ENCODE measurements at places on chromosomes 7 and 10.

GRCh38 chr7:1975581-1975980 lies 257.2 kb downstream of the MAD1L1 start:
- no peak for DNase-seq

DNA sequence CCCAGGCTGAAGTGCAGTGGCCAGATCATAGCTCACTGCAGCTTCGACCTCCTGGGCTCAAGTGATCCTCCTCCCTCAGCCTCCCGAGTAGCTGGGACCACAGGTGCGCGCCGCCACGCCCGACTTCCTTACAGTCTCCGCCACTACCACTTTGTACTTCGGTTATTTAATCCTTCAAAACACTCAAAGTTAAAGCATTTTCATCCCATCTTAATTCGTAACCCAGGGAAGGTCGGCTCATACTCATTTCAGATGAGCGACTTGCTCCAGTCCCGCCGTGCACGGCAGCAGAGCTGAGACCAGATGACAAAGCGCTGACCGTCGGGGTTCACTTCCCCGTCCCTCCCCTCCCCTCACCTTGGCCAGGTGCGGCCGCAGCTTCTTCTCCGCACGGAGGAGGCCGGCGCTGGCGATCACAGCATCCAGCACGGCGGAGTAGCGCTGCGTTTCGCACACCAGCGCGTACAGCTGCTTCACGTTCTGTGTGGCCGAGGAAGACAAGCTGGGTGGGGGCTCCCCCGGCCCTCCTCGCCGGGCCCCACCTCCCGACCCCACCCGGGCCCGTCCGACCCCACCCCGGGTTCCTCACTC lies 457 bp downstream of the NSUN5 start:
- DNase-seq: peak; percentile 25

GRCh38 chr10:117166418-117167345 lies 28.6 kb upstream of the VAX1 start:
- DNase-seq: no peak

GRCh38 chr7:4683043-4683883 lies 1.2 kb downstream of the FOXK1 start:
- peak; percentile 18 for DNase-seq

DNA sequence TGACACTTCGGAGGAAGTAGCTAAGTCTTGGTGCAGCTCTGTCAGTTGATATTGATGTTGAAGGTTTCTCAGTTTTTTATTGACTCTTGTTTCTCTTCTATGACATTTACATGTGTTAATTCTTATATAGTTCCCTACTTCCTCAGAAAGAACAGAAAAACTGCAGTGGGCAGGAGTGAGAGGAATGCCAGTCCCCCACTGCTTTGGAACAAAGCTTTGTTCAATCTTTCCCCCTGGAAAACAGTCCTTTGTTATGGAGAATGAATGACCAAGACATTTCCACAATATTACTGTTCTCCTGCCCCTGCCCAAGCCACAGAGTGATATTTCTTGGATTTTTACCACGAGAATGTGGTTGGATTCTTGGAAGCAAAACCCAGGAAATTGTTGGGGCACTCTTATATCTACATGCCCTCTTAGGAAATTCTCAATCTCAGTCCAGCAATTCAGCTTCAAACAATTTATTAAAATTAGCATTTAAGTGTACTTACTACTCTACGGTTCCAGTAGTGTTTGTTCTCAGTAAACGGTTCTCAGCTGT lies 258.0 kb upstream of the KCND2 start:
- DNase-seq: no peak

GRCh38 chr7:36387435-36388231 lies 2.0 kb upstream of the ANLN start:
- no peak for DNase-seq

GRCh38 chr10:15293862-15294842 lies 76.9 kb downstream of the FAM171A1 start:
- peak; percentile 58 for DNase-seq

- no peak for DNase-seq
Observed at GRCh38 chr7:55550841-55551537, 21.3 kb downstream of the VOPP1 start.

DNA sequence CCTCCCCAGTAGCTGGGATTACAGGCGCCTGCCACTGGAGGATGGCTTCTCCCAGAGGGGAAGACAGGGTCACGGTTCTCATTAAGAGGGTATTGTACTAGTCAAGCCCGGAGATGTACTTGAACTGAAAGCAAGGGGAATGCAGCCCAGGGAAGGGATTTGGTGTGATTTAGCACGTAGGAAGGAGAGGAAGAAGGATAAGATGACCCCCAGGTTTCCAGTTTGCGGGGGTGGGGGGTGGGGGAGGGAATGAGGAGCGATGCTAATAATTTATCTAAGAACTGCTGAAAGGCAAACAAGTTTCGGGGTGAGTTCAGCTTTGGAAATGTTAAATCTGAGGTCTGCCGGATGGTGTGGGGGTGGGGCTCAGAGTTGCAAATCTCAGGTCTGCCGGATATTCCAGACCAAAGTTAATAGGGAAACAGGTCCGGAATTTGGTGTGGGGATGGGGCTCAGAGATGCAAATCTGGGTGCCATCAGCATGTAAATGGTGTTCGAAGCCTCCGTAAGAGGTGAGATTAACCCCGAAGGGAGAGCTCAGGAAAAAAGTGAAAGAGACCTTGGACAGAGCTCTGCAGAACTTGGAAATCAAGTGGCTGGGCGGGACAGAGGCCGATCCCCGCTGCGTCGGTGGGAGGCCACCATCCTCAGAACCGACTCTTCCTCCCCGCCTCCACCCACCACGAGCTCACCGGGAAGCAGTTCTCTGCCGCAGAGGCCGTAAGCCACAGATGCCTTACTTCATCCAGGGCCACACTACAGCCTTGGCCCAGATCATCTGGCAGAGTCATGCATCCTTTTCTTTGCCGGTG lies 1.6 kb upstream of the SEPHS1 start:
- DNase-seq: peak; percentile 64

- no peak for DNase-seq
Observed at GRCh38 chr10:51112013-51112412, 37.7 kb downstream of the PRKG1 start.

DNA sequence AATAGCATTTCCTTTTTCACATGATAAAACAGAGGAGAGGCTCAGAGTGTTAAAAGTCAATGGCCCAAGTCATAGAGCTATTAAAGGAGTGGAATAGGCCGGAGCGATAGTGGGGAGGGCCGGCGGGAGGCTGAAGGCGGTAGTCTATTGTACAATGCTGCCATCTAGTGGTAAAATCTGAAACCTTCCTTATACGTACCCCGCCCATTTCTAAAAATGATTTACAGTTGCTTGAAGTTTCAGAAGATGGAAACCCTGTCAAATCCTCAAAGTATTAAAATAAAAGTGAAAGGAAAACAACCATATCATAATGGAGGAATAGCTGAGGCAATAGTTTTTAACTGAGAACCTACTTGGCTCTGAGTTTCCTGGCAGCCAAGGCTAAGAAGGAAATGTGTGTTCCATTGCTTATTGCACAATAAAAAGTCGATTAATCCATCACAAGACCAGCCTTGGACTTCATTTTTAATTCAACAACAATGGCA lies 209.1 kb downstream of the CCSER2 start:
- peak; percentile 91 for DNase-seq

GRCh38 chr7:29099896-29100847 lies 46.2 kb downstream of the CPVL start:
- no peak for DNase-seq

DNA sequence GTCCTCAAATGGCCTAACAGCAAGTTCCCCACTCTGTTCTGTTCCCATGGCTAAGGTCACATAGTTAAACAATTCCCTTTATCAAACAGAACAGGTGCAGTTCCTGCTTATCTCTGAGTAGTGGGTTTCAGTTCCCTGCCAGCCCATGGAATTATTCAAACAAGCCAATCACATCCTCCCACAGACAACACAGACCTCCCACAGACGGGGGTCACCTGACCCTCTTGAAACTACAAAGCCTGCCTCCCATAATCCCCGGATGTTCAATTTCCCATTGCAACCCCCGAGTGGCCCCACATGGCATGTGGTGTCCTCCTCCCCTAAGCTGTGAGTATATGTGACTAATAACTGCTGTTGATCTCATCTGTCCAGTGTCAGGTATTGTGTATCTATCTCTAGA lies 64.1 kb downstream of the TMEM168 start:
- no peak for DNase-seq

DNA sequence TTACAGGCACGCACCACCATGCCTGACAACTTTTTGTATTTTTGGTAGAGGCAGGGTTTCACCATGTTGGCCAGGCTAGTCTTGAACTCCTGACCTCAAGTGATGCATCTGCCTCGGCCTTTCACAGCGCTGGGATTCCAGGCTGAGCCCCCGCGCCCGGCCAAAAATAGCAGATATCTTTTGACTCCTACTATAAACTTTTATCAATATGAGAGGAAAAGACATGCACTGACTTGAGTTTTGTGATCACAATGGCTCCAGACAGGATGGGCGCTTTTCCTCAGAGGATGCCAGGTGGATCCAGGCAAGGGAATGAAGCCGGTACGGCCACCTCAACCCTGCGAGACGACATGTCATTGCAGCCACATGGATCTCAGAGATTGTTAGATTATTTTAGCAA lies 123.9 kb downstream of the DNAJB6 start:
- no peak for DNase-seq

DNA sequence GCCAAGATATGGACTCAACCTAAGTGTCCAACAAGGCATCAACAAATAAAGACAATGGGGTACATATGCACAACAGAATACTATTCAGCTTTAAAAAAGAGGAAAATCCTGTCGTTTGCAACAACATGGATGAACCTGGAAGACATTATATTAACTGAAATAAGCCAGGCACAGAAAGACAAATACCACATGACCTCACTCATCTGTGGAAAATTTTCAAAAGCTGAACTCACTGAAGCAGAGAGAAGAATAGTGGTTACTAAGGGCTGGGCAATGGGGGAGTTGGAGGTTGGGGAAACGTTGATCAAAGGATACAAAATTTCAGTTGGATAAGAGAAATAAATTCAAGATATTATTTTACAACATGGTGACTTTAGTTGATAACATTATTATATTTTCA lies 221.4 kb upstream of the PITRM1 start:
- DNase-seq: peak; percentile 32

- DNase-seq: no peak
Observed at GRCh38 chr10:55627501-55628051, 733.5 kb downstream of the ZWINT start.

DNA sequence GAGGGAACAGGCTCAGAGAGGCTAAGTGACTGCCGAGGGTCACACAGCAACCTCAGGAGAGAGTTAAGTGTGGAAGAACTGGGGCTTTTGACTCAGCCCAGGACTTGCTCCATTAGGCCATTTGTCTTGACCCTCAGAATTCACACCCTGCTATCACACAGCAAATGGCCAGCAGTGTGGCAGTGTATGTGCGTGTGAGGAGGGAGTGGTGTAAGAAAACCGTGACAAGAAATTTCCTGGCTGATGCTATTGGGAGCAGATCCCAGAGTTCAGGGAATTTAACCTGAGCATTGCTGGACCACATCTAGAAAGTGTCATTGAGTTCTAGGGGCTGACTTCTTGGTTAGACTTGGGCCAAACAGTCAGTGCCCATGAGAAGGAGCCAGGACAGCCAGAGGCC lies 18.4 kb downstream of the VWA2 start:
- DNase-seq: no peak

- DNase-seq: no peak
Observed at GRCh38 chr10:110852255-110852896, 19.4 kb upstream of the PDCD4 start.

GRCh38 chr10:96325719-96326373 lies 21.6 kb downstream of the DNTT start:
- no peak for DNase-seq

DNA sequence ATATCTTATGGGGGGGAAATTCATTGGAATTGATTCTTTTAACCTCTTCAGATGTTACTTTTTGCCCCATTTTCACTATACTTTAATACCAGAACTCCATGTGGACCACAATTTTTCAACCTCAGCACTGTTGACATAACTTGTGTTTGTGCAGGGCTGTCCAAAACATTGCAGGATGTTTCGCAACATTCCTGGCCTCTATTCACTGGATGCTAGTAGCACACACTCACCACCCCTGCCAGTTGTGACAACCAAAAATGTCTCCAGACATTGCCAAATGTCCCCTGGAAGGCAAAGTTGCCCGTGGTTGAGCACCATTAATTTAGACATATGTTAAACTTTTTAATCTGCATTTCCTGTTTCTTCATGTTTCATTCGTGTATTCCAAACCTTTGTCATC lies 234.7 kb downstream of the GFRA1 start:
- DNase-seq: peak; percentile 94

GRCh38 chr7:54839575-54840213 lies 80.7 kb upstream of the SEC61G start:
- peak; percentile 39 for DNase-seq

- no peak for DNase-seq
Observed at GRCh38 chr10:629186-629998, 60.1 kb downstream of the DIP2C start.

- no peak for DNase-seq
Observed at GRCh38 chr7:47428052-47428767, 153.7 kb downstream of the TNS3 start.

DNA sequence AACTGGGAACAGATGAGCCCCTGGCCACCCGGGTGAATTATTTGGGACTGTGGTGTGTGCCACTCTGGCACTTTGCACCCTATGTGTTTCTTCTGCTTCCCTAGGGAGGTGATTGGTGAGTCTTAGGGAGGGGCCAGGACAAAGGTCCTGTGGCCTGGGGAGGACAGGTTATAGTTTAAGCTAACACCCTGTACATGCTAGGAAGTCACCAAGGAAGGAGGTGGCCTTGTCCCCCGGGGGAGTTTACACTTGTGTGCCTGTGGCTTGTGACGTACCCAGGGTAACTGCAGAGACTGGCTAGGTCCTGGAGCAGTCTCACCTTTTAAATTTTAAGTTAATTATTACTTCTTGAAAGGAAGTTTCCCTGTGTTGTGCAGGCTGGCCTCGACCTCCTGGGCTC lies 196.2 kb downstream of the BAMBI start:
- DNase-seq: no peak

DNA sequence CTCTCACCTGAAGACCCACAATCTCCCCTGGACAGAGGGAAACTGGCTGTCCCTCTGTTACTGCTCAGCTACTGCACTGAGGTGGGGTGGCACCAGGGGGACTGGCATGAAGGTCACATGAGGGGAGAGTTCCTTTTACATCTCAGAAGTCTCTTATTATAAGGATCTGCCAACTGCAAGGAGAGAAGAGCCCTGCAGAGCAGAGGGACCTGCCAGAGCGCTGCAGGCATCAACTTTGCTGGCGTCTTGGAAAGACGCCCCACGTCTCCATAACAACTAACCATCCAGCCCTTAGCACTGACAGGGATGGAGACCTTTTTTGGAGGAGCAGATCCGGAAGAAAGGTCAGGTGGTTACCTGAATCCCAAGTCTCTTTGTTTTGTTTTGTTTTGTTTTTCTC lies 218.6 kb downstream of the KCNMA1 start:
- DNase-seq: no peak

DNA sequence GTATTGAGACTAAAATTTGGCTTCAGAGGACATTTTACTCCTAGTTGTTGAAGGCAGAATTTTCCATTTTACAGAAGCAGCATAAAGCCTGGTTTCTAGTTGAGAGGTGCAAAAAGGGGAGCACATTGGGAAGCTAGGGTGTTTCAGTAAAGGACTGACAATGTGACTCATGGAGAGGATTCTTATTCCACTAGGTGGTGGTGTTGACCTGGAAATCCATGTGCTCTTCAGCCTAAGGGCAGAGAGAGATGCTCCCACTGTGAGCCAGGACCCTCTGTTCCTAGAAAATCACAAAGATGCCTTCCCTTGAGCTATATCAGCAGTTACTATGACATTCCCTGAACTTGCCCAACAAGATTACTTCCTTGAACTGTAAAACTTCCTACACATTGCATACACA lies 687.8 kb downstream of the IPMK start:
- DNase-seq: peak; percentile 66
